GM10248 (cell line): ENCODE measurements at places on chromosomes 3 and 15.

- DNase-seq = no peak
Observed at GRCh38 chr3:108209579-108209978, 12.6 kb downstream of the IFT57 start.

GRCh38 chr3:148789146-148789545 lies 38.5 kb upstream of the CPB1 start:
- DNase-seq = no peak

- DNase-seq = no peak
Observed at GRCh38 chr3:79139395-79140068, 628.3 kb downstream of the ROBO1 start.

- no peak for DNase-seq
Observed at GRCh38 chr3:106025151-106025722, 156.4 kb upstream of the CBLB start.

DNA sequence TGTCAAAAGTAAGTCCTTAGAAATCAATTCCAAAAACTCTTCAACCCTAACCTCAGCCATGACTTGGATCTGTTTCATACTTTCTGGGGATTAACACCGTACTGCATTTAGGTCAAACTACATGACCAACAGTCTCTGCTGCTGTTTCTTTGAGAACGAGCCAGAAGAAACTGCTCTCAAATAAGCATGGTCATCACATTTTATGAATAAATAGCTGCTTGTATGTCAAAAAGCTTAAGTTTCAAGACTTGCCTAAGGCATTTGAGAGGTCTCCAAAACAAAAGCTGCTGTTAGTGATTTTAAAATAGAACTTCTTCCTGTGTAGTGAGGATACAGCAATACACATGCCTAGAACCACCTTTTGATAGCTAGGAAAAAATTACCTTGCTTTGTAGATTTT lies 166.3 kb upstream of the CHRM5 start:
- DNase-seq = no peak

DNA sequence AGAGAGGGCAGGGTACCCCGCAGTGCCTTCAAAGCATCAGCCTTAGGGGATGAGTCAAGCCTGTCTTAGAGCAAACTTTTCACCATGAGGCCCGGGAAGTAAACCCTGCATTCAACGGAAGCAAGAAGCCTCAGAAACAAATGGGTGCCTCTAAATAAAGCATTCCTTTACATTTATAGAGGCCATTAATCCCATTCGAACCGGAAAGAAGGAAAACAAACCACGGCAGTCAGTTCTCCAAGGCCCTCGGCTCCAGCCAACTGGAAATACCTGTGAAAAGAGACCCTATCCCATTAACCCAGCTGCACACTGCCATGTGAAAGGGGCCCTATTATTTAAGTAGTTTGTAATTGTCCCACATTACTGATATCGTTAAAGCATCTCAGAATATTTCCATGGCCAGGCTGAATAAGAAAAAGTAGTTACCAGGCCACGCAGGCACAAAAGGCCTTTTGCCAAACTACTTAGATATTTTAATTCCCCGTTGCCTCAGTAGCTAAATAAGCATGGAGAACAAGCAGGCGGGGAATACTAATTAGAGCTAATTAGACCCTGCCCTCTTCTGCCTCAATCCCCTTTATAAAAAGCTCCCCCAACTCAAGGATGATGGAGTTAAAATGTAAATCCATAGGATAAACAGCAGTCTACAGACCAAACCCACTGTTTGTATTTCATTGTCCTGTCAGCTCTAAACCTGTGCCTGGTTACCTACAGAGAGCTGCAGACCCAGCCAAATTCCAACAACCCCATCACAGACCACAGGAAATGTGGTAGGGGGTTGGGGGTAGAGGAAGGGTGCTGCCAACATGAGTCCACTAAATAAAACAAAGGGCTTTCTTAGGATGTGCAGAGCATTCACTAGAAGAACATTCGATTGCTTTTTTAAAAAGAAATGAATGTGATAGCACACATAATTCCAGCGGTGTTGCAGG lies 4.1 kb downstream of the ITGB5 start:
- DNase-seq = no peak

DNA sequence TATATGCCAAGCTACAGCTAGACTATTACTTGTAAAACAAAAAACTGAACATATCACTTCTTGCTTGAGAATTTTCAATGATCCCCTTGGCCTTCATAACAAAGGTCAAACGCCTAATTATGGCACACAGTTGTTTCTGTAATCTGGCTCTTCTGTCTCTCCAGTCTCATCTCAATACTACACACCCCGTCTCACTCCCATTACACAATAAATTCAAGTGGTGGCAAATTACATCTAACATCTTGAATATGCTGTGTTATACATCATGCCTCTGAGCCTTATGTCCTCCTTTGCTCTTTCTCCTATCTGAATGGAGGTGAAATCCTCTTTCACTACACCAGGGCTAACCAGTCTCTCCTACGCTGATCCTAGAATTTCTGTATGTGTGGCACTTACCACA lies 140.4 kb downstream of the TBL1XR1 start:
- DNase-seq = no peak

DNA sequence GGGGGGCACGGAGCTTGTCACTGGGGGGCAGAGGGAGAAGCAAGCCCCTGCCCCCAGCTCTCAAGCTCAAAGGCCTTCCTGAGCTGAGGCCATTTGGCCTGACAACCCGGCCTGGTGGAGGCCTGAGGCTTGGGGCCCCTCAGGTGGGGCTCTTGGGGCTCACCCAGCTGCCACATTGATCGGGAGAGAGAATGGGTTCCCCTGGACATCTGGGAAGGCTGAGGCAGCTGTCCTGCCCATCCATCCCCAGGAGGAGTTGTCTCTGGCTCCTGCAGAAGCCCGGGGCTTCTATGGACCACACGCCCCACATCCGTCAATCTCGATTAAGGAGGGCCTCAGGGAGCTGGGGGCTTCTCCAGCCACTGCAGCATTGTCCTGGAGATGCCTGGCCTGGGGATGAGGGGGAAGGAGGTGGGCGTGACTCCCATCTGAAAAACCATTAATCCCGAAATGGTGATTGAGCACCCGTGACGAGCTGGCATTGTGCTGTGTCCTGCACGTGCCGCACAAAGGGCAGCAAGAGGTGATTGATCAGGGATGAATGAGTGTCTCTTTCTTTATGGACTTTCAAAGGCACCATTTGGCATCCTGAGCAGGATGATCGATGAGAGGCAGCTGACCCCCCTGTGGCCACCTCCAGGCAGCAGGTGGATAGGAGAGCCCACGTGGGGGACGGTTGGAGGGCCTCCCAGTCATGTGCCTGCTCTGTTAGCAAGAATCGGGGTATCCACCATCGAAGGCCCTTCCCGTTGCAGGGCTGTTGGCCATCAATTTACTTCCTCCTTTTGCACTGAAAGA lies 17.2 kb upstream of the CRABP1 start:
- DNase-seq = no peak

GRCh38 chr3:156685198-156685597 lies 10.8 kb downstream of the TIPARP start:
- DNase-seq = no peak

GRCh38 chr3:43148033-43148432 lies 42.2 kb upstream of the POMGNT2 start:
- DNase-seq = no peak

DNA sequence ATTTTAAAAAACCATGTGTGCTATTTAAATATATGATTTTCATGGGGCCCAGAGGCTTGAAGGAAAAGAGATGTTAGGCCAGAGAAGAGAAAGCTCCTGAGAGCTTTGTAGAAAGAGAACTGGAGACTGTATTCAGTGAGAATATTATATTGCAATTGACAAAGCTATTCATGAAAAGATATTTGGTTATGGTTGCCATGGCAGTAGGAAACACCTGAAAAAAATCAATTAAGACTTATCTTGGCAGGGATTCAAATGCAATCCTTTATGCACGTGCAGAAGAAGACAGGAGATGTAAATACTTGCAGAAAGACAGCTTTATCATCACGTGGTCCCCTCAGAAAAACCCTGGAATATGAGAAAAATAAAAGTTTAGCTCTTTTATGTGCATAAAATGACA lies 636.0 kb upstream of the TBL1XR1 start:
- no peak for DNase-seq

GRCh38 chr15:82165948-82166376 lies 96.6 kb downstream of the EFL1 start:
- DNase-seq = peak; percentile 22

GRCh38 chr3:17329927-17330326 lies 412.5 kb downstream of the TBC1D5 start:
- no peak for DNase-seq

DNA sequence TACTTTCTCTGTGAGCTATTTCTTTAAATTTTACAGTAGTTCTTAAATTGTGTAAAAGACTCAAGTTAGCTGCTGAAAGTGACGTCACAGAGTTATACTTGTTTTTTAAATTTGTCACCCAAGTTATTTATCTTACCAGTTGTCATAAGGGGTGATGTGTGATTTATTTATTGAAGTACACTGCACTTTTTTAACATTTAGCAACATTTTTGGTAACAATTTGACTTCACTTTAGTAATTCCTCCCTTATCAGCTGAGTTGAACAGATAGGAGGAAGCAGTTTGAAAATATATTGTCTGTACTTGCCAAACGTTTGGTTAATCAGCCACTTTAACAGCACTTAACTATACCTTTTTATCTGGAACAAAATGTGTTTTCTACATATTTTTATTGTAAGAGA lies 3.8 kb downstream of the STT3B start:
- no peak for DNase-seq

GRCh38 chr3:15064835-15065549 lies at the start of gene MRPS25:
Gene MRPS25, minus strand, starts transcription at chr3:15065315. Its CDS starts 121 bp downstream, at chr3:15065194.
- peak; percentile 96 for DNase-seq

GRCh38 chr15:89090791-89091626 lies 2.8 kb downstream of the ABHD2 start:
- no peak for DNase-seq

GRCh38 chr3:129606636-129607390 lies at the start of gene PLXND1:
Gene PLXND1, minus strand, starts transcription at chr3:129606676. Its CDS starts 37 bp downstream, at chr3:129606639.
- peak; percentile 79 for DNase-seq

GRCh38 chr3:5568451-5568850 lies 380.9 kb downstream of the EDEM1 start:
- DNase-seq = no peak

- DNase-seq = no peak
Observed at GRCh38 chr15:34964277-34964676, 5.3 kb downstream of the AQR start.

GRCh38 chr15:42632105-42632675 lies 56.8 kb downstream of the STARD9 start:
- no peak for DNase-seq

DNA sequence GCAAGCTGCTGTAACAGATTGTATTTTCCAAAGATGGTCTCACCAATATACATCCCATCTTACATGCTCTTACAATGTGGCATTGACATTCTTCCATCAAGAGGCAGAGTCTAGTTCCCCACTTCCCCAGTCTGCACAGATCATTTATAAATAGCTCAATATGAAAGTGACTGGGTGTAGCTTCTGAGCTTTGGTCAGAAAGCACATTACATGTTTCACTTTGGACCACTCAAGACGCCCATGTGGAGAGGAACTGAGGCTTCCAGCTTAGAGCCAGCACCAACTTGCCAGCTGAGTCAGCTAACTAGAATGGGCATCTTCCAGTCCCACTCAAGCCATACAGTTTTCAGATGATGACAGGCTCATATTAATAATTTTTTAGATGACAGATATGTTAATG lies 45.5 kb downstream of the GREM1 start:
- DNase-seq = no peak

- DNase-seq = no peak
Observed at GRCh38 chr15:51496246-51496645, 126.3 kb downstream of the DMXL2 start.

DNA sequence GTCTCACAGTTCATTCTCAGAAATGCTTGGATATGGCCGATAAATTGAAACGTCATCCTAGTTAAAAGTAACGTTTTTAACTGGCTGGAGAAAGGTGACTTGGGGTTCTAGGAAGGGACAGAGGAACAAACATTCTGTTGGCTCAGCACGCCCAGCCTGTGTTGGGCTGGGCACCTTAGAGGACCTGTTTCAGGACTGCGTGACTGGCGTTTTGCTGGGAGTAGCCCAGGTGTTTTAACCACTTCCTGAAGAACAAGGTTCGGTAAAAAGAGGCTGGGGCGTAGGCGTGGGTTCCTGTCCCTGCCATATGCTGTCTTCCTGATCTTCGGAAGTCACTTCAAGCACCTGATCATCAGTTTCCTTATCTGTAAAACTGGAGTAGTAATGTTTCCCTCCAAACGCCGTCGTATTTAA lies 1.1 kb upstream of the TLNRD1 start:
- peak; percentile 31 for DNase-seq

GRCh38 chr15:33188641-33189257 lies 5.8 kb downstream of the FMN1 start:
- DNase-seq = no peak

GRCh38 chr3:126994661-126995245 lies 11.8 kb downstream of the PLXNA1 start:
- no peak for DNase-seq

DNA sequence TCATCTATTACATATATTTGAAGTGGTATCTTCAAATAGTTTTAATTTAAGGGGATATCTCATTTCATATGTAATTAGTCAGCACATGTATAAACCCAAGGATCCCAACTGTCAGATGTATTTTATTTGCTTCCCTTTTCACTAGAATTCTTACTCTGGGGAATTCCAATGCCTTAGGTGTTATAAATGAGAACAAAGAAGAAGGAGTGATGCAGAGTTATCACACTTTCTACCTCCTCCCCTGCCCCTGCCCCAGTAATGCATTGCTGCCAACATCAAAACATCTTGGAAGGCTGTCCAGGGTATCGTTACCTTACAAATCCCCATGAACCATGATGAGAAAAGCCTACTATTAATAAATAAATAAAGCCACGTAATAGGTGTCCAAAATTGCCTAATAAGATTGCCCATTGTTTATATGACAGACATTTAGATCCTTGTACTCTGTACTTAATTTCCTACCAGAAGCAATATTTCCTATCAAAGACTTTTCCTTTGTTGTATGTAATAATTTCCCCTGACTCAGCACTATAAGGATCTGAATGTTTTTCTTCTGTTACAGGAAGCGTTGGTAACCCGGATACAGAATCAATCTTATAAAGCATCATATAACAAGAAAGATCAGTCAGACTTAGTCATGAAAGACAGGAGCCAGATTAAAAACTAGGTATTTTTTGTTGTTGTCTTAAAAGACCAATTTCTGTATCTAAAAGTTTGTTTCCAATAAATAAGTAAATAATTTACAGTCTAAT lies 38.8 kb downstream of the CBLB start:
- DNase-seq = no peak

DNA sequence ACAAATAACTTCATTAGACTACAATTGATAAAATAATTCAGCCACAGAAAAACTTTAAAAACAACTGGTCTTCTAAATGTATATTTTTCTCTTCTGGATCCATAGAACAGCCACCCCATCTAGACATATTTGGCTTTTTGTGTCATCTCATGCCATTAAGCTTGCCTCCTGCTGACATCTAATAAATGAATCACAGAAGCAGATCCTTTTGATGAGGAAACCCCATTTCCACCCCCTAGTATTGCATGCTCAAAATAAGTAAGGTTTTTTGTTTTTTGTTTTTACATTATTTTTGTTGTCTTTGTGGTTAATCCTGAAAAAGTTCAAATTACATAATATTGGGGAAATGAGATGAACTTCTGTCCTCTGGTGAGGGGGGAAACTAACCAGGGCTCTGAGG lies 94.8 kb downstream of the DUT start:
- no peak for DNase-seq

GRCh38 chr3:195012100-195012499 lies 258.9 kb downstream of the XXYLT1 start:
- no peak for DNase-seq
